Umbilical cord (tissue), 2 donors: ENCODE measurements at places on chromosomes 11 and 22. TPM values are rescaled to one million over a fixed set of nuclear protein-coding genes. Genes with fewer than 3 reads are reported as not detected.

ACRV1 gene
- 2.2 TPM for total RNA-seq

ZC3H12C gene
- total RNA-seq = 10.8 TPM

C11orf91 gene
- total RNA-seq = 2.2 TPM

GAB4 gene
- total RNA-seq = 1.7 TPM

RAPSN gene
- total RNA-seq = 0.96 TPM

DEUP1 gene
- 4.1 TPM for total RNA-seq

SIK2 gene
- total RNA-seq = 7.7 TPM

MMP10 gene
- 26.0 TPM for total RNA-seq

DBX1 gene
- not detected for total RNA-seq

OR10D3 gene
- 0.24 TPM for total RNA-seq

MPZL3 gene
- total RNA-seq = 5.3 TPM

CPT1B gene
- total RNA-seq = not detected
